Stimulated activated memory B cell treated with anti-CD40 and anti-IgM and Interleukin-4, amounts not matched to agents 10 μg/mL and 1 μg/mL and 100 μg/mL, for 72 hours (primary cell): ENCODE measurements at places on chromosomes 1 and 21.

DNA sequence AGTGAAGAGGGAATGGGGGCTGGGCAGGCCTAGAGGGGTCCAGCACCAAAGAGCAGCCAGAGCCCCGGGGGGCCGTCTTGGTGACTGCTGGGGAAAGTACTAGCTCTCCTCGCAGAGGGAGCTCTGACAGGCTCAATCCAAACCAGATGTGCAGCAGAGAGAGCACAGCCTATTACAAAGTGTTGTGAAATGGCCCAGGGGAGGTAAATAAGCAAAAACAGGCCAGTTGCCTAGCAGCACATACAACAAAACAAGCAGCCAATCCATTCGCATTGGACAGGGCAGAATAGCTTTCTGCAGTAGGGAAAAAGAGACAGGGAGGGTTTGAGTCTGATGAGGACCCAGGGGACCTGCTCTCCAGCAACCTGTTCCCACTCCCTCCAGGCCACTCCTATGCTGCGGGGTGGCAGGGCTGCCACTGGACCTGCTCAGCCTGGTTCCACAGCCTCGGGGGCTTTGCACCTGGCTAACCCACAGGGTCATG, 239.6 kb upstream of the FGGY start:
- peak; percentile 16 for ATAC-seq

- ATAC-seq: peak; percentile 35
These were observed 8.2 kb upstream of the LAPTM5 start for GRCh38 chr1:30765556-30766434.

DNA sequence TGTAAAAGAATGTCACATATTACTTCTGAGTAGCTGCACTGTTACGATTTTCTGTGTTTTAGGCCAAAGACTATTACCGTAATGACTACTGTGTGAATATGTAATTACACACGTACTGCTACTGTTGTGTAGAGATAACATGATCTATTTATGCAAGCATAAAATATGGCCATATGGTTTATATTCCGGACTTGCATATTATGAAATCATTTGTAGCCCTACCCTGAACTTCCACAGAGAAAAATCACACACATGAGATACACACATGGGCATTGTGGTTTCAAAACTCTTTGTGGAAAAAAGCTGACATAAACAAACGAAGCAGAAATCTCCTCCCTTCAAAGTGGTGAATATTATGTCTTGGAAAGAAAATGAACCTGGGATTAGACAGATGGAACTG, 373.0 kb upstream of the ADAMTS5 start:
- no peak for ATAC-seq

DNA sequence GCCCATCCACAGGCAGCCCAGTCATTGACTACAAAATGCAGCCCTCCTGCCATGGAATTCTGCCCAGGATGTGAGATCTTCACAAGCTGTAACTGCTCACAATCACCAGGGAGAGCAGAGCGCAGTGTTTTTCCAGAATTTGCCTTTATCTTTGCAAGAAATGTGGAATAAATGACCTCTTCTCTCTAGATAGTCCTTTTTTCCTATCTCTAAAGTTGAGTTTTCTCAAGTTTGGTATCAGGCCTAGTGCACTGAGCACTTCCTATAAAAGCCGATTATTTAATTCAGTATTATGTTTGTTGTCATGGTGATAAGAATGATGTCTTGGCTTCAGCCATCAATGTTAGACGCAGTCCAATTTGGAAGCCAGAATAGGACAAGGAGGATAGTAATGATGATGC, 246.9 kb upstream of the IRF2BP2 start:
- no peak for ATAC-seq

GRCh38 chr21:29316029-29316742, 17.5 kb downstream of the BACH1 start:
- ATAC-seq: no peak

GRCh38 chr1:203239081-203239480, 9.6 kb upstream of the CHIT1 start:
- ATAC-seq: no peak

GRCh38 chr1:183003203-183003602, 20.0 kb upstream of the LAMC1 start:
- no peak for ATAC-seq

- no peak for ATAC-seq
These were observed 4.7 kb downstream of the CRB1 start for GRCh38 chr1:197272791-197273190.

- no peak for ATAC-seq
These were observed 3.2 kb downstream of the COL16A1 start for GRCh38 chr1:31700468-31701090.
